ENCODE measurements at places on chromosomes 6 and 20.

DNA sequence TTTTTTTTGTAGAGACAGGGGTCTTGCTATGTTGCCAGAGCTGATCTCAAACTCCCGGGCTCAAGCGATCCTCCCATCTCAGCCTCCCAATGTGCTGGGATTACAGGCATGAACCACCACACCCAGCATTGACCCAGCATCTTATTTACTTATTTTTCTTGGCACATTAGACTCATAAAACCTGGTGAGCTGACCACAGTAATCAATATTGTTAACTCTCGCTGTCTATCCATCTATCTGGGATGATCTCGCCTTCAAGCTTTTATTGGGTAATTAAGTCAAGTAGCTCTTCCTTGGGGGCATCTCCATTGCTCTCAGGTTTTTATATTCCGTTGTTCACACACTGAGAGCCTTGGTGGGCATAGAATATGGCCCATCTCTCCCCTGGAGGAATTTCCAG, 17.0 kb downstream of the PNPLA1 start:
- no peak for DNase-seq

- no peak for DNase-seq
Measured at GRCh38 chr6:66717801-66718200, 1010.8 kb upstream of the EYS start.

GRCh38 chr6:166563805-166564204, 22.7 kb downstream of the RAMACL start:
- no peak for DNase-seq

DNA sequence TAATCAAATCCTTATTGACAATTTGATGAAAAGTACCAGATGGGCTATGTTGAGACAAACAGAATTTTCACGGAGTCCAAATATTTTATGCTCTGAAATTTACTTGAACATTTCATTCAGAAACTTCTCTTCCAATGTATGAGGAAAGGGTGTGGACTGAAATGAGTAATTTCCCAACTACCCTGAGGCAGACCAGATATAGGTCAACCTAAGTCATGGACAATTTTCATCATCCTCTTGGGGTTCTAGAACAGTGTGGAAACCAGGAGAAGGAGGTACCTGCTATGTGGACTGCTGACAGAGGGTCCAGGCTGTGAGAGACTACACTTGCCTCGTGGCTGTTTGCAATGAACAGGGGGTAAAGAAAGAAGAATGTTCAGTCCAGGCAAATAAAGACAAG, 323.0 kb downstream of the ESR1 start:
- DNase-seq = no peak

GRCh38 chr6:155147958-155148663, 115.7 kb upstream of the CLDN20 start:
- no peak for DNase-seq

DNA sequence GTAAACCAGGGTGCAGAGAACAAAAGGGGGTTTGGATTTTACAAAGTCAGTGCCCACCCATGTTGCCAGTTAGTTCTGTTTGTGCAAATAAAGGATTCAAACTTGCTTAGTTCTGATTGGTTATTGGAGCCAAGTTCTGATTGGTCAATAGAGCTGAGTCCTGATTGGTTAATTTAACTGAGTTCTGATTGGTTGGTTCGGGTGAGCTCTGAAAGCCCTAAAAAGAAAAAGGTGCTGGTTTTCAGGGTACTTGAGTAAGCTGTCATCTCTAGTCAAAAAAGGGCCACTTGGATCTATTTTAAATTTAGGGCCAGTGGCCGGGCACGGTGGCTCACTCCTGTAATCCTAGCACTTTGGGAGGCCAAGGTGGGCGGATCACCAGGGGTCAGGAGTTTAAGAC, 47.6 kb downstream of the SCGN start:
- DNase-seq = no peak

GRCh38 chr20:21179757-21180156, 53.9 kb downstream of the KIZ start:
- no peak for DNase-seq

DNA sequence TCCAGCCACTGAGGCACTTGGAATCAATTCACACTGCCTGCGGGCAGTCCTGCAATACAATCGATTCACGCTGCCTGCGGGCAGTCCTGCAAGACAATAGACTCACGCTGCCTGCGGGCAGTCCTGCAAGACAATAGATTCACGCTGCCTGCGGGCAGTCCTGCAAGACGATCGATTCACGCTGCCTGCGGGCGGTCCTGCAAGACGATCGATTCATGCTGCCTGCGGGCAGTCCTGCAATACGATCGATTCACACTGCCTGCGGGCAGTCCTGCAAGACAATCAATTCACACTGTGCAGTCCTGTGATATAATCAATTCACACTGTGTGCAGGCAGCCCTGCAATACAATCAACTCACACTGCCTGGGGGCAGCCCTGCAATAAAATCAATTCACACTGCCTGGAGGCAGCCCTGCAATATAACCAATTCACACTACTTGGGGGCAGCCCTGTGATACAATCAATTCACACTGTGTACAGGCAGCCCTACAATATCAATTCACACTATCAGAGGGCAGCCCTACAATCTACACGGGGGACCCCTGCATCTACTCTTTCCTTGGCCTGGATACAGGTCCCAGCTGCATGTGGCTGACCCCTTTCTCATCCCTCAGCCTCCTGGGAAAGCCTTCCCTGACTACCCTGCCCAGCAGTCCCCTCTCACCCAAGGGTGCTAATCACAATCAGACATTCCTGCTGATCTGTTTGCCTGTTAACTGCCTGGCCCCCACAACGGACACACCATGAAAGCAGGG, 10.4 kb downstream of the TAF4 start:
- no peak for DNase-seq

DNA sequence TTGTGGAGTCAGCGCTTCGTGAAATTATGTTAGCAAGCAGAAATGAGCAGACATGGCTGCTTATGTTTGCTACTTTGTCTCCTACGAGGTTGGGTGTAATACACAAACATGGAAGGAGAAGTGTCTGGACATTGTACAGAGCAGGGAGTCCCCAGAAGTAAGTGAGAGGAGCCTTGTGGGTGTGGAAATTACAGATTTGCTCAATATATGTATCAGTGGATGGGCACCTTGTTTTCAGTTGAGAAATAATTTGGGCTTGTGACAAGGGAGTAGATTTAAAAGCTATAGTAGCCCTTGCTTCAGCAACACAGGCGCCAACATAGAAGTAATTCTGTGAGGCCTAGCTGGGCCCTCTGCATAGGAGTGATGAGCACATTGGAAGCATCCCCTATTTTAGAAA, 49.2 kb downstream of the HECA start:
- DNase-seq = no peak

DNA sequence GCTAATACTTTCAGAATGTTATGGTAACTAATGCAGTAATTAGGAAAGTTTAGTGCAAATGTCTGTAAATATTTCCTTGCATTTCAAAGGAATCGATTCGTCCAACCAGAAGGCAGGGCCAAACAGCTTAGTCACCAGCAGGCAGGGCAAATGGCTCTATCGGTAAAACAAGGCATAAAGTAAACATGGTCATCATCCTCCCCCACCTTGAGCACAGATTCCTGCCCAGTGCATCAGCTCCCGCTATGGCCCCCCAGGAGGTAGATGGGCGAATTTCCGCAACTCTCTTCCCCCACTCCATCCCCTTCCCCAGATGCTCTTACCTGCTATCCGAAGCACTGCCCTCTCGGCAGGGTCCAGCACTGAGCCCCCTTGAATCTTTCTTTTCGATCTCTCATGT, 103.8 kb upstream of the BEND6 start:
- DNase-seq = no peak

GRCh38 chr20:709991-710779, 34.6 kb upstream of the SCRT2 start:
- peak; percentile 1 for DNase-seq

DNA sequence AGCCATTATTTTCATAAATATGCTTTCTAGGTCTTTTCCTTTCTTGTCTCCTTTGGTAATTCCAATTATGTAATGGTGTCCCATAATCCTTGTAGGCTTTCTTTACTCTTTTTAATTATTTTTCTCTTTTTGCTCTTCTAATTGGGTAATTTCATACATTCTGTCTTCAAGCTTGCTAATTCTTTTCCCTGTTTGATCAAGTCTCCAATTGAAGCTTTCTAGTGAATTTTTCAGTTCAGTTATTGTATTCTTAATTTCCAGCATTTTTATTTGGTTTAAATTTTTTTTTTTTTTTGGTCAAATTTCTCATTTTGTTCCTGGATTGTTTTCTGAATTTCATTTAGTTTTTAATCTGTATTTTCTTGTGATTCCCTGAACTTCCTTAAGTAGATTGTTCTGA, 74.9 kb upstream of the UST start:
- DNase-seq = no peak

DNA sequence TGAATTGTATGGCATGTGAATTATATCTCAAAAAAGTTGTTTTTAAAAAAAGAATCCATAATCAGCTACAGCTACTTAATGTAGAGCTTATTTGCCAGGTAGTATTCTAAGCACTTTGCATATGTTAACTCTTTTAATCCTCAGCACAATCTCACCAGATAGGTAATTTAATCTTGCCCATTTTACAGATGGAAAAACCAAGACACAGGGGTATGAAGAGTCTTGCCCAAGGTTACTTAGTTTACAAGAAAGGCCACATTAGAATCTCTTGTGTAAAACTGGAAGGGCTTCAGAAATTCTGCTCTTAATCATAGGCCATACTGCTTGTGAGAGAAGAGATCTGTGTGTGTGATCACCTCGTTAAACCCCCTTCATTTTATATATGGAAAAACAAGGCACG, 13.4 kb upstream of the RNF182 start:
- DNase-seq = no peak

GRCh38 chr6:35475573-35475972, 7.4 kb downstream of the RPL10A start:
- DNase-seq = no peak

DNA sequence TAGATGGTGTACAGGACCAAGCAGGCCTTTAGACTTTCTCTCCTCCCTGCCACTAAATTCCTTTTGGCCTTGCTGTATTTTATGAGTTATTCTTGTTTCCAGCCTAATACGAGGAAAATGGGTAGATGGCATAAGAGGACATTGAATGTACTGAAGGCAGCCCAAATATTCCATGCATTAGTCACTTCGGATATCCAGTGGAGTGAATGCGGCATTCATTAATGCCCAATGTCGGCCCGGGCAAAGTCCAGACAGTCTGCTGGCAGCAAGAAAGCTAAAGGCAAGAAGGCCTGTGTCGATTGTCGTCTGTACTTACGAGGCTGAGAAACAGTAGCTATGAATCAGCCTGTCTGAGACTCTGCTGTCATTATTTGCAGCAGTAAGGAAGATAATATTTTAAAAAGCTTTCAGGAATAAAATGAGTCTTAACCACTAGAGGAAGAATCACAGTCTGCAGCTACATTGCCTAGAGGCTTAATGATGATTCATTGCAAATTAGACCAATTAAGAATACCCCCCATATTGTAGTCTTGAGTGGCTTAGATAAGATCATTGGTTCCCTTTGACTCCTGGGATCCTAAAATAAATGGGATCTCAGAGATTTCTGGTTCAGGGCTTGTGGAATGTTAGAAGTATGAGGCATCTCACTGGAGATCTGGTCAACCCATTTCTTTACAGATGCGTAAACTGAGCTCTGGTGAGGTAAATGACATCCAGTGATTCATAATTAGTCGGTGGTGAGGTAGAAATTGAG, 534.1 kb upstream of the JAG1 start:
- no peak for DNase-seq

- no peak for DNase-seq
Measured at GRCh38 chr6:14434916-14435690, 317.5 kb downstream of the CD83 start.

DNA sequence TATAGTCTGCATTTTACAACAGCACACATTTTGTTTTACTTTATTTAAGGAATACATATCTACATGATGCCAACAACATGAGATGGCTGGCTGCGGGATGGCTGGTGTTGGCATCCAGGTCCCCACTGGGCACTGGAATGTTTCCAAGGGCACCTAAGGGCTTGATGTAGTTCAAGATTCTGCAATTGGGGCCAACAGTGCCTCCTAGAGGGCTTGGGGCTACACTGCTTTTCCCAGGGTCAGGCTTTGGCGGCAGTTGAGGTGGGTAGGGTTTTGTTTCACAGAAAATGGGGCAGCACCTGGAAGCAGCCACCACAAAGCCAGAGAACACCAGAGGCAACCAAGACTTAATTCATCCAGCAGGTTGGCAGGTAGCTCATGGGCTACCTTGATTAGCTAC, 202.2 kb upstream of the PRND start:
- DNase-seq = no peak

GRCh38 chr6:47665112-47665511, 33.3 kb upstream of the ADGRF4 start:
- no peak for DNase-seq

GRCh38 chr6:24879351-24879750, 56.4 kb downstream of the RIPOR2 start:
- DNase-seq = no peak

- DNase-seq = no peak
Measured at GRCh38 chr20:59573837-59574236, 30.5 kb upstream of the PHACTR3 start.

- DNase-seq = peak; percentile 9
Measured at GRCh38 chr20:62274332-62274950, 28.4 kb upstream of the ADRM1 start.

DNA sequence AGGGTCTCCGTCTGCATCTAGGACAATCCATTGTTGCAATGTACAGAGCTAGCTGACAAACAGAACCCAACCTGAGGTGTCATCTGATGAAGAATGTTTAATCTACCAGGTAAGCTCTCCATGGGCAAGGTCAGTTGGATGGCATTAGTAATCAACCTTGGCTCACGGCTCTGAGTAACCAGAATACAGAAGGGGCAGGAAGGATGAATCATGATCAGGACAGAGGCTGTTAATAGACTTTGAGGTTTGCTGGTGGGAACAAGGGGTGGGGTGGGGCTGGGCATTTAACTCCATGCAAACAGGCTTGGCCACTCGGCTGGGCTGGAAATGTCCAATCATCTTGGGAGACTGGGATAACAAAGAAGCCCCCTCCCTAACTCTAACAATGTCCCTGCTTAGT, 77.1 kb upstream of the MRPS10 start:
- no peak for DNase-seq

DNA sequence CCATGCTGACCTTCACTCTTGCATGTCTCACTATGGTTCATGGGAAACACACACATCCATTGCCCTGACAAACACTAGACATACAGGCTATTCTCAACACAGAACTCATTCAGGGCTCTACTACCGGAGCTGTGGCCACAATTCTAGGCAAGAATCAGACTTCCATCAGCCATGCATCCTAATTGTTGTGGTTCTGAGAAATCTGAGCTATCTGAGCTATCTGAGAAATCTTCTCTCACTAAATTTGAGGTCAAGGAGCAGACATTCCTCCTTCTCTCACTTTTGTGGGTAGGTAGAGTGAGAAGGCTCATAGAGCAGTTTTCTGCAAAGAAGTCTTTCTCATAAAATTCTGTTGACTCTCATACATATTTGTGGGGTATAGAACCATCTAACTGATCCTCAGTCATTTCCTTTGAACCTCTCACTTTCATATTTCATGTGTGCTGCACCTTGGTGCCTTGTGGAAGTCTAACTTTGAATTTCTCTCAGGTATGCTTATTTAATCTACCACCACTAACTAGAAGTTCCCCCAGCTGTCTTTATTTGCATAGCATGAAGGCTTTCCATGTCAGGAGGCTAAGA, 43.6 kb downstream of the ADGRF1 start:
- no peak for DNase-seq

Measured in DMS79 treated with DMSO at 0.1 percent for 48 hours (cell line).